COLO829 (cell line): ENCODE measurements at places on chromosomes 11 and 22.

DNA sequence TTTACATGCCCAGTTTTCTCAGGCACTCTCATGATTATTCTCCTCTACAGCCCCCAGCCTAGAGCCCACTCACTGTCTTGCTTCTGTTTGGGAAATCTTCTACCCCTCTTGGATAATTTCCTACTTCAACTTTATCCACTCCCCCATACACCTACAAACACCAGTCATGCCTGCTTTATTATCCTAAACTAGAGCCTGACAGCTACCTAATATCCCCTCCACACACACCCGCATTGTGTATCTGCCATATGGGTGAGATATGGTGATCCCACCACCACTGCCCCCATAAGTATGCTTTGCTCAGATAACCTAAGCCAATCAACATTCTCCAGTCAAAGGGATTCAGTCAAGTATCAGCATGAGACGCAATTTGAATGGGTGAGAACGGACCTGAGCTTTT is 15.3 kb upstream of the FJX1 start:
- no peak for DNase-seq

DNA sequence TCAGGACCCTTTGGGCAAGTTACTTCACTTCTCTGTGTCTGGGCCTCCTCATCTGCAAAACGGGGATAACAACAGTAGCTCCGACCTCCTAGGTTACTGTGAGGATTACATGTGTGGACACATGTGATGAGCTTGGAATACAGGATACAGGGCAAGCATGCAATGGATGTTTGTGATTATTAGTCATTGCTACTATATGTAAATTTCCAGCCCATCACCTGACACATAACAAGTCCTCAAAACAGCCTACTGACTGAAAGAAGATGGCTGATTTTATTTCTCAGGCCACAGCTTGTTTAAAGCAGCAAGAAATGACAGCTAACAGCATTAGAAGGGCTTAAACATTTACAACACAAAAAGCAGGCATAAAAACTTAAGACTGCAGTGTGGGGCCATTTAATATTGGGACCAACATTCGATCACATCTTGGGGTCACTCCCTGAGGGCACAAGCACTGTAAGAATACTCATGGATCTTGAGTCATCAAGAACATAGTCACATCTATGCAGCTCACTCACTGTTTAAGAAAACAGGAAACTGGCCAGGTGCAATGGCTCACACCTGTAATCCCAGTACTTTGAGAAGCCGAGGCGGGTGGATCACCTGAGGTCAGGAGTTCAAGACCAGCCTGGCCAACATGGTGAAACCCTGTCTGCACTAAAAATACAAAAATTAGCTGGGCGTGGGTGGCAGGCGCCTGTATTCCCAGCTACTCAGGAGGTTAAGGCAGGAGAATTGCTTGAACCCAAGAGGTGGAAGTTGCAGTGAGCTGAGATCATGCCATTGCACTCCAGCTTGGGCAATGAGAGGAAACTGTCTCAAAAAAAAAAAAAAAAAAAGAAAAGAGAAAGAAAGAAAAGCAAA is 49.5 kb downstream of the ABTB2 start:
- DNase-seq = no peak

DNA sequence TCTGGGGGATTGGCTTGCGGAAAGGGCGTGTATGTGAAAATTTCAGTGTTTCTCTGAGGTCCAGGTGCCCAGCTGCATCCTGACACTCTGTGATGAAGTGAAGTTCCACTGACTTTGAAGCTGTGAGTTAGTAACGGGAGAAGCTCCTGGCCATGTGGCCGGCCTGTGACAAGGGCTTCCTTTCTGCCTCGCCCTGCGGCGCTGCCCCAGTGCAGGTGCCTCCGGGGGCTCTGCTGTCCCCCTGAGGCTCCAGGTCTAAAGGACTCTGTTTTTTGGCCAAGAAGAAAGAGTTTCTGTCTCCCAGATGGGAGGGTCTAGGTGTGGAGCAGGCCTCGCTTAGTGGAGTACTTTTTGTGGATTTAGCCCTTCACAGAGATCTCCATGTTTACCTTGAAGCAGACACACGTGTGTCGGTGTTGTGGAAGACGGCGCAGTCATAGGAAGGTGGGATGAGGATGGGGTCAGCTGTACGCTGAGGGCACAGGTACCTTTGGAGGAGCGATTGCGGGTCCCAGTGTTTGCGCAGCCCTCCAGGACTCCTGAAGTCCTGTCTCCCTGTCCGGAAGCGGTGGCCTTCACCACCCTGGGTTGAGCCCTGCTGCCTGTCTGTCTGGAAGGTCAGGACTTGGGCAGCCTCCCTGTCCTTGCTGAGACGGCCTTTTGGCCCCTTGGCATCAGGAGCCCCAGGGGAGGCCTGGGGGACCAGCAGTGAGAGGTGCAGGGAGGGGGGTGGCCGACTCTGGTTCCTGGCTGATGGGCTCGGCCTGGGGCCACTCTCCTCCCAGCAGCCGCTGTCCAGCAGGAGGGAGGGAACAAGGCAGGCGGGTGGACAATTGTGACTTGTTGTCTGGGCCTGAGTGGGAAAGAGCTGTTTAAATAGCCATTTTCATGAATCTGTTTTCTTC is 1249.3 kb downstream of the BRD1 start:
- DNase-seq = no peak

- no peak for DNase-seq
Measured at GRCh38 chr11:113351068-113351450, 36.5 kb upstream of the ANKK1 start.

GRCh38 chr11:3920148-3920852 is 64.8 kb downstream of the STIM1 start:
- no peak for DNase-seq

GRCh38 chr11:134750619-134751018 is 338.6 kb upstream of the B3GAT1 start:
- DNase-seq = no peak

- DNase-seq = peak; percentile 6
Measured at GRCh38 chr11:23205156-23205871, 345.0 kb upstream of the CCDC179 start.

DNA sequence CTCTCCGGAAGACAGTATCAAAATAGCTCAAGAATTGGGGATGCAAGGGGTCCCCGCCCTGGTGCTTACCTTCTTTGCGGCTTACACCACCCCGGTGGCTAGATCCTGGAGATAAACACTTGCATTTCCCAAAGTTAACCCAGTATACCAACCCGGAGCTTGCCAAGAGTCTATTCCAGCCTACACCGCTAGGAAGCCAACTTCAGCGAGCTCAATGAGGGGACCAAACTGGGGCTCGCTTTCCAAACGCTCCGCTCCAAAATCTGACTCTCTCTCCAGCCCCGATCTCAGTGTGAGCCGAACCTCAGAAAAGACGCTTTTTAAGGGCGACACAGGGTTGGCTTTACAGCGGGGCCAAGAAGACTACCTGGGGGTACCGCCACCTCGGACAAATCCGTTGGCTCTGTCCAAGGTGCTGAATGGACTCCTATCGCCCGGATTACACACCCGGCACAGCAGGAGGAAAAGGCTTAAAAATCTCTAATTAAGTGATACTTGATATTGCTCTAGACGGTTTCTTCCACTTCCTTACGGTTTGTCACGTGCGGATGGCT is 20.1 kb upstream of the BDNF start:
- DNase-seq = no peak

- DNase-seq = no peak
Measured at GRCh38 chr11:67432655-67433349, 4.5 kb downstream of the RPS6KB2 start.

GRCh38 chr11:119078675-119079420 is 5.8 kb upstream of the HMBS start:
- no peak for DNase-seq
